ENCODE measurements at places on chromosomes 16 and 17.

DNA sequence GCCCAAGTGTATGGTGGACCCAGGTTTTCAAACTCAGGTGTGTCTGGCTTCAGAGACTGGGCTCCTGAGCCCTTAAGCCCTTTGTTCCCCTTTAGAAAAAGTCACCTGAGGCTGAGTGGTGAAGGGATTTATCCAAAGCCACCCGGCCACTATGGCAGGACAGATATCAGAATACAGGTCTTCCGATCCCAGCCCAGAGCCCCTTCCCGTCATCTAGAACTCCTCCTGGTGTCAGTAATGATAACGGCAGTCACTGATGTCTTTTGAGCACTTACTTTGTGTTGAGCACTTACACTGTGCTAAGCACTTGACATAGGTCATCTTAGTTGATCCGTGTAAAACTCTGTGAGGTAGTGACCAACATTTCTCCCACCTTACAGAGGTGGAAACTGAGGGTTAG lies 16.6 kb downstream of the NOD2 start:
- DNase-seq = no peak

DNA sequence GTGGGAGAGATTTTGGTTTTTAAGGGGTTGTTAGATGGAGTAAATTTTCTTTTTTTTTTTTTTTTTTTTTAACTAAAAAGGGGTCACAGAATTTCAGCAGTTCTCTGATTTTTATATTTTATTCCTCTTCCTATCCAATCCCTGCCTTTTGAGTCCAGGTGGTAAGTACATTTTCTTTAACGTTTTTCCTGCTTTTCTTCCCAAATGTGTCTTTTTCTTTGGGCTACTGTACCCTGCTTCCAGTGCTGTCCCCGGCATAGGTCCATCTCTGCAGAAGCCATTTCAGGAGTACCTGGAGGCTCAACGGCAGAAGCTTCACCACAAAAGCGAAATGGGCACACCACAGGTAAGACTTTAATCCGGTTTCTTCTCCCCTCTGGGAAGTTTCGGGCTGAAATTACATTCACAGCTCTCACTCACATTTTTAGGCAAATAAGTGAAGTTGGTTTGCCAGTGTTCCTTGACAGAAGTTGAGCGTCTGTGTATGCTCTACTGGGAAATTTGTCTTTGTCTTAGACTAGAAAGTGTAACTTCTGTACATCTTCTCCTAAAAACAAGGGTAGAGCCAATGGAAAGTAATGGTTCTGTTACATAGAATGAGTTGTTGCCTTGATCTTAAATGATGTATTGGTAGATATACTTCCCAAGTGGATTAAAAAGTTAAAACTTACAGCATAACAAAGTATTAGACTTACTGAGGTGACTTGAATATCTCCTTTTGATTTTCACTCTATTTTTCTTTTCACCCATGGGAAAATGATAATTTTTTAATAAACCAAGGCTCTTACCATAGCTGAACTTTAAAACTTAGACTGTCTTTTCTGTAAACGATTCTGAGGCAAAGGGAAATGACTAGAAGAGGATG lies 54.5 kb downstream of the TUBD1 start:
- peak; percentile 59 for DNase-seq

DNA sequence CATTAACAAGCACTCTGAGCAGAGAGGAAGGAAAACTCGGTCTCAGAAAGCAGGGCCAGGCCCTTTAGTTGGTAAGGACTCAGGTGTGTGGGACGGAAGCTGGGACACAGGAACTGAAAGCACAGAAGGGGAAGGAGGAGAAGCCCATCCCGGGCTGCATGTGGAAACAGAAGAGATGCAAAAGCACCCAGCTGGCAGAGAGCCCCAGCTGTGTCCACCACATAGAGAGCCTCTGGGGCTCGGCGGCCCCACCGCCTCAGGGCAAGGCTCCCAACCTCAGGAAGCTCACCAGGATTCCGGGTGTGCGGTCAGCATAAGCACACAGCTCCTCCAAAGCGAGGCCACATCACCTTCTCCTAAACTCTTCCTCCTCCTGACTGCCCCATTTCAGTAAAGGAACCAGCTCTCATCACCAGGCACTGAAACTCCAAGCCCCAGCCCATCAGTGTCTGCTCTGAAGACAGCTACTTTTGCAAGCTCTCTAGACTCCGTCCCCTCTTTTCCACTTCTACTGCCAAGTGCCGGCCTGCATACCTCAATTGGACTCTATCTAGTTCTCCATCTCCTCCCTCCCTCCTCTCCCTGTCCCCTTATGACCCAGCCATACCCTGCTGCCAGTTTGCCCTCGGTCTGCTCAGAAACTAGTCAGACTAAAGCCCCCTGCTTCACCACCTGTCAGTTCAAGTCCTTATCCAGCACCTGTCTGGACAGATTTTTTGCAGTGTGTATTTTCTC lies 6.0 kb downstream of the ST3GAL2 start:
- no peak for DNase-seq

DNA sequence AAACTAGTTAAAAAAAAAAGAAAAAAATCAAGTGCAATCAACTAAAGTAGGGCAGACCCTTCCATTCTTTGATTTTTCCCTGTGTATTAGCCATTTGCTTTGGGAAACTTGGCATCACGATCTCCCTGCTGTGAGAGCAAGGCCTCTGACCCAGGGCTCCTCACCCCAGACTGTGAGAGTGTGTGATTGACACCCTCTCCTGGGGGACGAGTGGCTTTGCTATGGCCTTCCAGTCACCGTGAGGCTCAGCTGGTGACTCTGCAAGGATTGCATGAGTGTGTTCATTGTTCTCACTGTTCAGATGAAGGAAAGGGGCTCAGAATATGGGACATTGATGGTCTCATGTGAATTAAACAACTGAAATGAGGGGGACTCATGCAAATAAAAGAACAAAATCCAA lies 69.0 kb upstream of the BCAR1 start:
- no peak for DNase-seq

DNA sequence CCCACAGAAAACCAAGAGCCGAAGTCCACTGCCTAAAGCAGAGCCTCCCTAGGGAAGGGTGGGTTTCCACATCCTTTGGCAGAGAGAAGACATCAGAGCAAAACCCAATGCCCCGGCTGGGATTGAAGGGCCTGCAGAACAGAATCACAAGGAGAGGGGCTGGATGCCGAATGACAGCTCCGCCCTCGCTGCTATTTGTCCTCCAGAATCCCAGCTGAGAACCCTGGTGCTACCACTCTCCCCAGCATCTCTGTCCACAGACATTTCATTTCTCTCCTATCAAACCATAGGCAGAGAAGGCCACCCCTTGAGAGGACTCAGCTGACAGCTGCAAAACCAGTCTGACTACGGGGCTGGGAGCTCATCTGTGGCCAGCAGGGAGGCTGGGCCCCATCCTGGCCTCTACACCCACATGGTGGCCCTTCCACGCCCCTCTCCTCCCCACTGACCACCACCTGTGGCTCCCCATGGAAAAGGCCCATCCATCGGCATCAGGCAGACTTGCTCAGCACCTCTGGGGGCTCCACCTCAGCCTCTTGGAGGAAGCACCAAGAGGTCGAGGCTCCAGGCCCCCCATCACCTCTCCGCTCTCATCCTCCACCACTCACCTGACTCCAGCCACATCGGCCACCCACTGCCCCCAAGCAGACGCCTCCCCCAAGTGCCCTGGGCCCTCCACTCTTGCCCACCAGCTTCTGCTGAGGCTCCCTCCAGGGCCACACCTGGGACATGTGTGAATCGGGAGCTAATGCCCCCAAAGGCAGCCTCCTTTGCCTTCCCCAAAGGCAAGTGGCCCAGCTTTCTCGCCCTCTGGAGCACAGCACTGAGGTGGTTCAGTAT lies 288.5 kb downstream of the C16orf95 start:
- no peak for DNase-seq

- peak; percentile 86 for DNase-seq
These were observed 43.7 kb upstream of the GOSR1 start for GRCh38 chr17:30433514-30433913.

- DNase-seq = no peak
These were observed 953.9 kb downstream of the CDH11 start for GRCh38 chr16:64167936-64168335.

GRCh38 chr16:70588565-70588964 lies 57.8 kb upstream of the IL34 start:
- no peak for DNase-seq

- DNase-seq = no peak
These were observed 65.0 kb downstream of the SMG6 start for GRCh38 chr17:2238432-2239169.

DNA sequence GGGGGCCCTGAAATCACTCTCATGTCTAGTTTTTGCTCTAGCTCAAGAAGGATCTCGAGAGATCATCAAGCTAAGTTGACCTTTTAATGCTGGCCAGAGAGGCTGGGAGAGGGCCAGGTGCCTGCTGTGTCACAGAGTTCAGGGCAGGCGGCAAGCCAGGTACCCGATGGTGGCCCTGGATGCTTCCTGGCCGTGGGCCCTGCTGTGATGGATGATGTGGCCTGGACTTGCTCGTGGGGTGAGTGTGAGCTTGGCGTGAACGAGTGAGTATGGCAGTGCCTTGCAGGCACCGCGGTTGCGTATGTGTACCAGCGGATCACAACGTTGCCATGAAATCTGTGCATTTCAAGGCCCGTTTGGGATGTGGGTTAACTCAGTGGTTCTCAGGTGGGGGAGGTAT lies 7.4 kb downstream of the IRF8 start:
- DNase-seq = no peak

- no peak for DNase-seq
These were observed 295.3 kb downstream of the MAP2K4 start for GRCh38 chr17:12316021-12316420.

DNA sequence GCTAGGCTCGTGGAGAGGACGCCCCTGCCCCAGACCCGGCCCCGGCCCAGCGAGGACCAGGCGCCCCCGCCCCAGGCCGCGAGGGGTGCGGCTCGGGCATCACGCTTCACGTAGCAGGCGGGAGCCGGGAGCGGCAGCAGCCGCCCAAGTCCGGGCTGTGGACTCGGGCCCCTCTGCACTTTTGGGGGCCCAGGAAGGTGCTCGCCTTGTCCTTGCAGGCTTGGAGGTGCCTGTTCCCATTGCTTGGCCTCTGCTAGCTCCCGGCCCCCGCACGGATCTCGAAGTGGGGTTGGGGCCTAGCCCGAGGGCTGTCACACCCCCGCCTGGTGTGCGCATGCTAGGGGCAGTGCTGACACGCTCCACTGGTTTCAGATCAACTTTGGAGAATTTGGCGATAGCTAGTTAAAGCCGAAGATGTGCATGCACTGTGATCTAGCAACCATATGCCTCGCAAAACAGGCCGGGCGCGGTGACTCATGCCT lies 55.7 kb downstream of the WSB1 start:
- no peak for DNase-seq

DNA sequence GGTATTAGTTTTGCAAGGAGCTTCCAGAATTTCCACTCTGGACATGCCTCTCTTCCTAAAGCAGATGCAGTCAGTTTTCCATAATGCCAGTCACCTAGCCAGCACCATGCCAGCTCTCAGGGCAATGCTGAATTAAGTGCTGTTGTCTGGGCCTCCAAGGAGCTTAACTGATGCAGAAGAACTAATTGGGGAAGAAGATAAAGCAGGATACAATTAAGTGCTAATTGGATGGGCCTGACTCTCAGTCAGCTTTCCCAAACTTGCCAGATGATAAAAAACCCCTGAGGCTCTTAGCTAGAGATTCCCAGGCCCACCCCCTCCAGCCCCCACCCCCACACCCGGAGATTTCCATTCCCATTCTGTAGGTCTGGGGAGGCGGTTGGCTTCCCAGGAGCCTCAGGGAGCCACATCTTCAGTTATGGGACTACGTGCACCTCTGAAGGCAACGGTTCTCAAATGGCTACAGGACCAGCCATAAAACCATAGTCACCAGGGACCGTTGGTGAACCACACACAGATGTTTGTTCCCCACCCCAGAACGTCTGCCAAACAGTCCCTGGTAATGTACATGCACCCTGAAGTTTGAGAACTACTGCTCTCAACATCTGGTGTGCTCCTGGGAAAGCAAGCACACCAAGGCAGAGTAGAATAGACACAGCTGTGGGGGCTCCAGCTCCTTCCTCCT lies 499.1 kb upstream of the CDH5 start:
- no peak for DNase-seq

DNA sequence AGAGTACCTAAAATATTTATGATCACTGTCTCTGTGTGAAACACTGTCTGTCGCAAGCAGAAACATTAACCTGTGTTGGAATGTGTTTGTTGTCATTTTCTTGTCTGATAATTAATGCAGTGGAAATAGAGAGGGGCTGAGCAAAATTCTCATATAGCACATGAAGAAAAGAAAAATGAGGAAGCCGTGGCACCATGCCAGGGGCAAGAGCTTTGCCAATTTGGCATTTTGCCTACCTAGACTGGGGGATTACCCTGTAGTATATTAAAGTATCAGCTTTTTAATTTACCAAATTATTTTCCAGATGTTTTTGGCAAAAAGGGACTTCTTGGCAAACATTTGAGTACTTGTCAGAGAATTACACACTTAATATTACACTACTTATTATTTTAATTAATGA lies 1326.6 kb upstream of the GOT2 start:
- DNase-seq = no peak

DNA sequence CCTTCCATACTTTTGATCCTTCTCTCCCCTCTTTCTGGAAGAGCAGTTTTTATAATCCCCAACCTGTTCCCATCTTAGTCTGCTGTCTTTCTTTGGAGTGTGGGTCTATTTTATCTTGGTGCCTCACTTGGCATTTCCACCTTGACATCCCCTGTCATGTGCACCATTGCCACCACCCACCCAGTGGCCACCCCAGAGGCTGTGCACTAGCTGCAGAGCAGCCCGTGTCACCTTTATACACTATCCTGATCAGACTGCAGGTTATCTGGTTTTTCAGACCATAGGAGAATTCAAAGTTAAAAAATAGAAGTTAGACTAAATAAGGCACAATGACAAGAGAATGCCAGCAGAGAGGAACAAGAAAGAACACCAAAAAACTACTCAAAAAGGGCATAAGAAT lies 43.8 kb downstream of the TANGO6 start:
- DNase-seq = no peak

DNA sequence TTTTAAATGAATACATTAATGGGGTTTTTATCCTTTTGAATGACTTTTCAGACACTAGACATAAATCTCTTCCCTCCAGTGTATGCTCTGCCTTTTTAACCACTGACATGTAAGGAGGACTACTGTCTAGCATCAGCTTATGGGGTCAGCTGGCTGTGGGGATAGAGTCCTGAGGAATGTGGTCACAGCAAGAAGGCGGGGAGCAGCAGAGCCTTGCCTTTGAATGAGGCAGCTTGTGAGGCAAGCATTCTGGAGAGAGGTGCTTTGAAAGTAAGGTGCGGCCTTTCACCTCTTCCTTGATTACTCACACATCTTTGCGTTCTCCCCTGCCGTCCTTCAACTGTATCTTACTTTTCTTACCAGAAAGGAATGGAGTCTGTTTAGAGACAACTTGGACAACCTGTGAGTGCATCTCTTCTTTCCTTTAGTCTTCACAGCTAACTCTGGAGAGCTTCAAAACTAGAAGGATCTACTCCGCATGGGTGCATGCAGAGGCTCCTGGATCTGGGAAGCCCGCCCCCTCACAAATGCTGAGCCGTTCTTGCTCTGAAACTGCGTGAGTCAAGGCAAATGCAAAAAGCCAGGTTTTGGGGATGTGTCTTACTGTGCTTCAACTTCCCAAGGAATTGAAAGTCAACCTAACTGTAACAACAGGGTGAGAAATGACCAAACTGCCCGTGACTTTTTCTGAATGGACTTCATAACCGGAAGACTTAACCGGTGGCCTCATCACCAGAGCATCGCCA lies 49.9 kb downstream of the ADCY7 start:
- no peak for DNase-seq
